ENCODE measurements at places on chromosomes 13 and 19.

- no peak for DNase-seq
Observed at GRCh38 chr13:34145061-34145460, 327.1 kb downstream of the RFC3 start.

DNA sequence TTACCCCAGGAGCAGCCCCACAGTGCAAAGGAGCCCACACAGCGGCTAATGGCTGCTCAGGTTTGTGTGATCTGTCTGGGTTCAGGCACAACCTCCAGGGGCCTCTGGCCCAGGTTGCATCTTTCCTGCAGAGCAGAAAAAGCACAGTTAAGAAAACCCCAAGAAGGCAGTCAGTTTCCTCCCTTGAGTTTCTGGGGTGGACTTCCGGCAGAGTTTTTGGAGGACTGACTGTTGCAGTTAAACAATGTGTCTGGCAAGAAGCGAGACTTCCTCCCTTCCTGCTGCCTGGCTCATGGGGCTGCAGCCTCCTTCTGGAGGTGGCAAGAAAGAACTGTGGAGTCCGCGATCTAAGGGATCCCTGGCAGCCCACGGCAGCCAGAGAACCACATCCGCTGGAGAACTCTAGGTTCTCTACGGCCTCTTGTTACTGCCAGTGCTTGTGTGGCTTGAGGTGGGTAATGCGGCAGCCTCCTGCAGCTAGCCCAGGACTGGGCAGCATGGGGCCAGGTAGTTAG is 114.4 kb downstream of the ZDHHC20 start:
- no peak for DNase-seq

GRCh38 chr13:77896977-77897376 is 21.7 kb downstream of the EDNRB start:
- DNase-seq = no peak

DNA sequence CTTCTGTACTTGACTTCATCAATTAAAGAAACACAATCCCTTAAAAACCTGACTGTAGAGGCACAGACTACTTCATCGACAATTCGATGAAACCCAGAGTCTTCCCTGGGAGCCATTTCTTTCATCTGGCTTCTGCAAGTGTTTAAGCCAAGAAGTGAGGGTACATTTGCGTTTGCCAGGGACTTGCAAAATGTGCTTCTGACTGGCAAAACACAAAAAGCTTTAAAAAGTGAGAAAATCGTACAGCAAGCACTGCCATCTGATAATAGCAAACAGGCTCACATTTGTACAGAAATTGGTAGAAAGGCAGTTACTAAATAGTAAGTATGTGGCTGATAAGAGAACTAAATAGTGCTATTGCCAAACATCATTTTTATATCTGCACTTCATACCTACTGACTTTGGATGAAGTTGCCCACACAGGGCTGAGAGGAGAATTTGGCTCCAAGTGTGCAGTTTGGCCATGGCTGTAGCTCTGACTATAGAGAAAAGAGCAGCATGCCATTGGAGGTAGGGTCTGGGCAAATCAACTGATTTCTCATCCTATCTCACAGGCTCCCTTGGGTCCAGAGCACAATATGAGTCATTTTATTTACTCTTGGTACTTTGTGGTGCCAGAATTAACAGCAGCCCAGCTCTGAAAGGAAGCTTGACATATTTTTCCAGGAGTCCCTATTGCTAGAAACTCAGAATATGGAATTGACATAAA is 358.1 kb downstream of the OXGR1 start:
- no peak for DNase-seq

DNA sequence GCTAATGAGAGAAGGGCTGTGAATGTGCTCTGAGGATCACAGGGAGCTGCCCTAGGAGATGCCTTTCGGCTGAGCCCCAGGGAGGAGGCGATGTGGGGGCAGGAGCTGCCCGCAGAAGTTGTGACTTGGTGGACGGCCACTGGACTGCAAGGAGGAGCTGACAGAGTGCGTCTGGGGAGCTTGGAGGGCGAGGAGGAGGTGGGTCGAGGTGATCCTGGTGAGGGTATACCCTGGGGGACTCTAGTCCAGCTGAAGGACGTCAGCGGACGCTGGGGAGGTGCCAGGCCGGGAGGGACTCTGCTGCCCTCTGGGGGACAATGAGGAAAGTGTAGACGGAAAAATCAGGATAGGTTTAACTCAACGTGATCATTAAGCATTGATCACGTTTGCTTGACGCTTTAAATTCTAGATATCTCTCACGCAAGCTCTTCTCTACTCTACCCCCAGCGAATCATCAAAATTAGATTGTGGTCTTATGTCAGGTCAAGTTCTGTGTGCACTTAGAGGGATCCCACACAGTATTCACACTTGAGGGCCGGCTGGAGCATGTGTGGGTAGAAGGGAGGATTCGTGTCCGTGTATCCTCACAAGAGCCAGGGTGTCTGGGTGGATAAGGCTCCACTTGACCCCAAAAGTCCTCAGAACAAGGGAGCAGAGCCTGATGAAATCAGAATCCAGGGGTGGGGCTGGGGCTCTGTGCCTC is 3.3 kb upstream of the CEACAM7 start:
- DNase-seq = no peak

- DNase-seq = no peak
Observed at GRCh38 chr13:76820759-76821158, 65.4 kb downstream of the KCTD12 start.

GRCh38 chr13:113559061-113559460 is 25.5 kb upstream of the TFDP1 start:
- no peak for DNase-seq

GRCh38 chr13:30905932-30906383 is at the start of gene MEDAG:
Gene MEDAG, plus strand, starts transcription at chr13:30906271. Its CDS starts 245 bp downstream, at chr13:30906516.
- peak; percentile 39 for DNase-seq

- no peak for DNase-seq
Observed at GRCh38 chr19:50844296-50844935, 10.3 kb upstream of the KLK3 start.

GRCh38 chr13:52936806-52937205 is 88.4 kb upstream of the PCDH8 start:
- no peak for DNase-seq

GRCh38 chr19:48330012-48330681 is 4.8 kb downstream of the EMP3 start:
- no peak for DNase-seq

DNA sequence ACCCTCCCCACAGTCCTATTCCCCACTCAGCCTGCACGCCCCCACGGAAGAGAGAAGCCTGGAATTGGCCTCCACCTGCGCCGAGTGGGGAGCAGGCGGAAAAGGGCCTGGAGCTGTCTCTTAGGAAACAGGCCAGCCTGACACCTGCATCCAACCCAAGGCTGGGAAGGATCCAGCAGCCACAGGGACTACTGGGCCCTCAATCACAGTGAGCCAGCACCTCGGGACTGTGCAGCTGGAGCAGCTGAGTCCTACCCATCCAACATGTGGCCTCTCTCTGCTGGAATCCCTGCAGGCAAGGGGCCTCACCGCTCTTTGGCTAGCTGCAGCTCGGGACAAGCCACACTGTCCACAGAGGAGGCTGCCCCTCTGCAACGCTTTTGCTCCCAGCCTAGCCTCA is 8.3 kb upstream of the EPHX3 start:
- no peak for DNase-seq

DNA sequence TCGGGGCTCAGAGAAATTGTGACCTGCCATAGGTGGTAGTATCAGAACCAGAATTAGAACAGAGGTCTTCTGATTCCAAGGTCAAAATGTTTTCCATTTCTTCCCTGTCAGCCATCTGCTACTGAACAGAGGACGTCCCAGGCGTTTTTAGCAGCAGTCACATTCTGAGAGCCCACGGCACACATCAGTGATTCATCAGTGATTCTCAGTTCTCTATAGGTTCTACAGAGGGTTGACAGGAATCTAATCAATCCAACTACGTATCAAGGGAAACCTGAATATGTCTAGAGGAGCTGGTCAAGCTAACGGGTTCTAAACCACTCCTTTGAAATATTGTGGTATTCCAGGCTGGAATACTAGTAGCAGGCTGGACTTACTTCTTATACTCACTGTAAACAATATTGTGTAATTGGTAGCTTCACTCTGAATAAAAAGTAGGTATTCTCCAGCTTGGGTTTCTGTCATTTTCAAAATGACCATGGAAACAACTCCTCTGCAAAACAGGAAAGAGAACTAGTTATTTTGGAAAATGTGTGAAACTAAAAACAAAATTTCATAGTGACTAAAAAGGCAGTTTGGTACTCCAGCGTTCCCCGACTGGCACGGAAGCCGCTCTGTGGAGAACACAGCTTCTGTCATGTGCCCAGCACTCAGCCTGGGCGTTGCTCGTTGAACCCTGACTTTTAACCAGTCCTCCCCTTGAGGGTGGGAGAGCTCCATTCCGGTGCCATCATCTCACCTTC is 43.2 kb downstream of the FLT3 start:
- DNase-seq = no peak

GRCh38 chr19:49151267-49152118 is 3.7 kb downstream of the HRC start:
- no peak for DNase-seq

- no peak for DNase-seq
Observed at GRCh38 chr19:19269952-19270694, 3.0 kb downstream of the TM6SF2 start.

DNA sequence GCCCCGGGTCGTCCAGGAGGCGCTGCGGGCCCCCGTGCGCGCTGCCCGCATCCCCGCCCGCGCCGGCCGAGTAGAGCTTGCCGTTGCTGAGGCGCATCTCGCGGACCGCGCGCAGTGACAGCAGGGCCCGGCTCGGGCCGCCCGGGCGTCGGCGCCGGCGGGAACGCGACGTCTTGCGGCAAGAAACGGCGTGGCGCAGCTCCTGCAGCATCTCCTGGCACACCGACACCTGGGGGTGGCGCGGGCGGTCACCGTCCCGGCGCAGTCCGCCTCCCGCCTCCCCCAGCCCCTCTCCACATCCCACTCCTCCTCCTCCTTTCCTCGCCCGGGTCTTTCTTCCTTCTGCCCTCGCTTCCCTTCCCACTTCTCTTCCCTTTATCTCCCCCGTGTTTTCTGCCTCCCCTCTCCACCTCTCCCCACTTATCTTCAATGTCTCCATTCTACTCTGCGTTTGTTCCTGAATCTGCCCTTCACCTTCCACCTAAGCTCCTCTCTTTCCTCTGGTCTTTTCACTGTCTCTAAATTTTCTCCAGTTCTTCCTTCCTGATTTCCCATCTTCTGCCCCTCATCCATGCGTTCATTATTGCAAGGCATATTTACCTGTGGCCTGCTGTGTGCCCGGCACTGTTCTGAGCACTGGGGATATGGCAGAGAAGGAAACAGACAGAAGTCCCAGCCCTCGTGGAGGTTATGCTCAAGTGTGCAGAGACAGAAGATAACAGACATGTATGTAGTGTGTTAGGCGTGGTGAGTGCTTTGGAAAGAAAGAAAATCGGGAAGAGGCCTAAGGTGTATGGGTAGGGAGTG is 5.2 kb upstream of the ATP1A3 start:
- DNase-seq = no peak

- no peak for DNase-seq
Observed at GRCh38 chr19:35223084-35223790, 5.3 kb downstream of the FAM187B start.

DNA sequence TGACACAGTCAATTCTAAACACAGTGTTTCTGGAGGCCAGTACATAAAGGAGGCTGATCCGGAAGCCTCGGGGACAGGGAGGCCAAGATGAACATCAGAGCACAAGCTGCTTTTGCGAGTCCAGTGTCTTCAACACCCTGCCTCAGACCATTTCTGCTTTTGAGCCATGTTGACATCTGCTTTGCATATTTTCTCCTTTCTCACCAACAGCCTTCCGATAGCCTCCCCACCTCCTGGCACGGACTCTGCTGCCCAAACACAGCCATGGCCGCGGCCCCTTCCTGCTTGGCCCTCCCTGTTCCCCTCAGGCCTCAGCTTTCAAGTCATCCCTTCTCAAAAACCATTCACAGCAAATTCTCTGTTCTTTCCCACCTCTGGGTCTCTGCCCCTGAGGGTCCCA is 3.6 kb downstream of the LRRC25 start:
- no peak for DNase-seq

Measured in GOT3 (cell line).